ENCODE measurements at places on chromosomes 7 and 10.

DNA sequence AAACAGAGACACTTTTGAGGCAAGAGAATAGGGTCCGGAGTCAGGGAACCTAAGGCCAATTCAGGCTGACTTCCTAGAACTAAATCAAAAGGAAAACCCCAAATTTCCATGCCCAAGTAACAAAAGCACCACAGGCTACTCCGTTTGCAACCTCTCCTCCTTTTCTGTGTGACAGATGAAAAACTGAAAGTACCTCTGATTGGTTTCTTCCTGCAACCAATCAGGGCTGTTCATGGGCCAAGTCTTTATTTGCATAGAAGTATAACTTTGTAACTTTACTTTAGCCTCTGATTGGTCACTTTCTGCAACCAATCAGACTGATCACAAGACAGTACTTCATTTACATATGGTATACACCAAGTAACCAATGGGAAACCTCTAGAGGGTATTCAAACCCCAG lies 239.9 kb upstream of the KCND2 start:
- no peak for DNase-seq

GRCh38 chr7:158809596-158809995 lies 19.7 kb downstream of the ESYT2 start:
- no peak for DNase-seq

- DNase-seq, result no peak
Measured at GRCh38 chr7:127862525-127862924, 168.7 kb downstream of the LRRC4 start.

GRCh38 chr7:130943336-130943901 lies 209.4 kb upstream of the KLF14 start:
- no peak for DNase-seq

GRCh38 chr7:129499999-129500398 lies 2.3 kb upstream of the SMKR1 start:
- DNase-seq, result no peak

DNA sequence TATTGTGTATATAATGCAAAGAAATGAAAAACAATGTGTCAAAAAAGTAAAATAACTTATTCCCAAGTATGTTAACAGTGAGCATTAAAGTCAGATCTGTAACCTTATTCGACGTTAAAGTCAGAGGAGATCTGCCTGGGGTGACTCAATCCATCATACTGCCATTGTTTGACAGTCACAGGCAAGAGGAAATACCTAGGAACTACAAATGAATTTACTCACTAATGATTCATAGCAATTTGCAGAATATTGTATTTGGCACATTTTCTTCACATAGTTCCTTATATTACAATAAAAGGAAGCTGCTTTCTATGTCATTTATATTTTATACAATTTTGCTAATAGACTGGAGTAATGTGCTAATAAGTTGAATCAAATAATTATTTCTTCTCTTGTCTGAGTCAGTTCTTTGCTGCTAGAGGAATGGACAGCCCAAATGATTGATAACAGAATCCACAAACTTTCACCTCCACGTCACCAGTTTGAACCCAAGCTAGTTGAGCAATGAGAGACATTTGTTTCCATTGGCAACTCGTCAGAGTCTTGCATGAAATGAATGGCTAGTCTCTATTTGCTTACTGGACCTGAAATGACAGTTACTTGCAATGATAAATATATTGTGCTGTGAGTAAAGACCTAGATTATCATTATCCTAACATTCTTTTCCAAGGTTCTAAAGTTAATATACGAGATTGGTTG lies 48.5 kb upstream of the TMEM106B start:
- DNase-seq, result no peak
